GM19239 (cell line): ENCODE measurements at places on chromosomes 3 and 15.

DNA sequence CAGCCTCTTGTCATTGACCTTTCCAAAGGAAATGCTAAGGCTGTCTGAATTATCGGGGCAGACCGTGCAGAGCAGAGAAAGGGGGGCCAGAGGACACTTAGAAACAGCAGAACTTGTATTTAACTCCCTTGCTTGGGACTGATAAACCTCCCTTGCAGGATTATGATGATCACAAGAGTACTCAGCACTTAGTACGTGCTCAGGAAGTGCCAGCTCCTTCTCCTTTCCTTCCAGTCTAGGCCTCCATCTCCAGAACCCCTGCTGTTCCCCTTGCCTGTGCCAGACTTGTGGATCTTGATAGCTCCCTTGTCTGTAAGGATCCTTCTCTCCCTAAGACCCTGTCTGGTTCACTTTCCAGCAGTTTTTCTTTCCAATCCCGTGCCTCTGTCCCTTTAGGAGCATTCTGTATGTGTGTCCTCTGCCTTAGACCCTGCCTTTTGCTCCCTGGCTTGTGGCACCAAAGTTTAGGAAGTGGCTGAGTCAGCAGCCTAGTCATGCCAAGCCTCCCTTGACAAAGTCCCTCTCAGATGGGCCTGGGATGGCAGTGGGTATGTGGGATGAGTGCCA is 747 bp downstream of the SORD start:
- DNase-seq: no peak

GRCh38 chr3:196169836-196170240 is 41.4 kb downstream of the ZDHHC19 start:
- DNase-seq: no peak

- no peak for DNase-seq
Measured at GRCh38 chr15:66657185-66658020, 44.6 kb upstream of the SMAD6 start.

GRCh38 chr3:53191836-53192480 is 30.9 kb downstream of the PRKCD start:
- no peak for DNase-seq

DNA sequence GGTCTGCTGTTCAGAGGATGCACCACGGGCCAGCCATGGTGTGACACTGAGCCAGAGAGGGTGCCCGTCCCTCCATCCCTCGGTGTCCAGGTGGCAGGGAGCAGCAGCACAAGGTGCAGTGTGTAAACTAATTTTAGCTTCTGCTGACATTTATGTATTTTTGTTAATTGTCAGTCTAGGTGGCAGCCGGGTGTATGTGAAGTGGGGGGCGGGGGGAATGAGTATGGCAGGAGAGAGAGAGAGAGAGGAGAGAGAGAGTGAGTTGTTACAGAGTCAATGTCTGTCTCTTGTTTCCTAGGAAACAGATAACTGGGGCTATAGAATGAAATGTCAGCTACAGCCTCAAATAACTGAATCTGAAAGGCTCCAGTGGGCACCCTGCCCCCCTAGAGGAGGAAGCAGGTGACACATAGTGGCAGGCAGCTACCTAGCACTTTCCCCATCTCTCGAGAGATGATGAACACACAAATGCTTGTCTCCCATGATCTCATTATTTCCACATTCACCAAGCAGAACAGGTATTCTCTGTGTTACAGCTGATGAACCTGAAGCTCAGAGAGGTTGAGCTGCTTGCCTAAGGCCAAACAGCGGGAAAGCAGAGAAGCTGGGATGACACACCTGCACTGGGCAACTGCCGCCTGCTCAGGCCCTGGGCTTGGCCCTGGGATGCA is 24.7 kb downstream of the RASGRF1 start:
- no peak for DNase-seq

GRCh38 chr3:128488636-128488990 is 4.4 kb downstream of the GATA2 start:
- no peak for DNase-seq

DNA sequence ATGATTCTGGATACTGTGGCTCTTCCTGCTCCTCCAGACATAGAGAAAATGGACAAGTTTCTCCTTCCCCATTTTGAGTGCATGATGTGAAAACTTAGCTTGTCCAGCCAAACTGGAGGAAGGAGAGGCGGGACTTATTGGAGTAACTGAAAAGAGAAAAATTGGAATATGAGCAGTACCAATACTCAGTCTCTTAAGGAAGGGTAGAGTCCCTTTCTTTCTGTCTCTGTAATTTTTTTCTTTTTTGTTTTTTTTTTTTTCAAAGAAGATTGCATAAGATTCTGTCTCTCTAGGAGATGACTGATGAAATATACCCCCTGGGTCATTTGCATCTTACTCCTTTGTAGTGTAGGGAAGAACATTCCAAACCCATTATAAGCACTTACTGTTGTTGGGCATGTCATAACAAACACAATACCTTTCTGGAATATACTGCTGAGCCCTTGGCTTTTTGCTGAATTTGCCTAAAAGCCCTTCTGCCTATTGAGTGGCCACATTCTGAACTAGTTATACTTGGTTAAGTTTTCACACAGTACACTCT is 498.1 kb upstream of the TPRG1 start:
- DNase-seq: no peak

- no peak for DNase-seq
Measured at GRCh38 chr15:73637527-73637926, 4.3 kb upstream of the NPTN start.

DNA sequence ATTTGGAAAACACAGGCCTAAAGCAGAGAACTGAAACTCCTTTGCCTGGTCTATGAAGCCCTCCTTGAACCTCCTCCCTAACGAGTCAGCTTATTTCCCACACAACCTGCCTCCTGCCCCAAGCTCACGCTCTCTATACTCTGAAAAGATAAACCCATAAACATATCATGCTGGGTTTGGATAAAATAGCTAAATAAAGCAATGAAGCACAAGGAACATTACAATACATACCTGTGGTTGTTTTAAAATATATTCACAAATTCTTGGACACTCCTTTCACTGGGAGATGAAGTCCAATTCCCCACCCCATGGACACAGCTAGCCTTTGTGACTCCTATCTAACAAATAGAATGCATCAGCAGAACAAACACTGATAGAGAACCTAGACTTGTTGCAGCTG is 98.2 kb downstream of the PLCH1 start:
- DNase-seq: no peak

- DNase-seq: no peak
Measured at GRCh38 chr15:56939257-56939656, 20.8 kb downstream of the TCF12 start.

- DNase-seq: no peak
Measured at GRCh38 chr3:14561051-14561960, 21.2 kb upstream of the GRIP2 start.

DNA sequence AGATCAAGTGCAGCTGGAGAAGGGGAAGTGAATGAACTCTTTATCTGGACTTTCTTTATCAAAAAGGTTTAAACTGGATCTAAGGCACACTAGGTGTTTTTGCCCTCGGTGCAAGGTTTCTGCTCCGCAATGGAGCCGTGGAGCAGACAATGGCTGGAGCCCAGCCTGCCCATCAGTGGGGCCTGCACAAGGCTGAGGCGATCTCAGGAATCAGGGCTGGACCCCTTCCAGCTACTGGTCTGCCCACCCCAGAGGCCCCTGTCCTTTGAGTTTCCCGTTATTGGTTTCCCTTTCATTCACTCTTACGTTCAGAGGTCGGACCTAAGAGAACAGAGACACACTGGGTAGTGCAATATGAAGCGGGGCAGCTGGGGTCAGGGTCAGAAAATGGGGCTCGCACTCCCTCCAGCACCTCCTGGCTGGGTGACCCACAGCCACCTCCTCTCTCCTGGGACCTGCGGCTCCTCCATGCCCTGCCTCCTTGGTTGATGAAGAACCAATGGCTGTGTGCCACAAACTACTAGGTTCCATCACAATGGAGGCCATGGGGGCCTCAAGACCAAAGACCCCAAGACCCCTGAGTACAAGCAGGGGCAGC is 164.6 kb downstream of the CHSY1 start:
- DNase-seq: no peak

GRCh38 chr3:140224307-140224706 is 289.3 kb downstream of the CLSTN2 start:
- DNase-seq: no peak

- no peak for DNase-seq
Measured at GRCh38 chr15:50113187-50113505, 5.9 kb downstream of the ATP8B4 start.

GRCh38 chr3:37967260-37967881 is 23.2 kb upstream of the VILL start:
- DNase-seq: peak; percentile 40

DNA sequence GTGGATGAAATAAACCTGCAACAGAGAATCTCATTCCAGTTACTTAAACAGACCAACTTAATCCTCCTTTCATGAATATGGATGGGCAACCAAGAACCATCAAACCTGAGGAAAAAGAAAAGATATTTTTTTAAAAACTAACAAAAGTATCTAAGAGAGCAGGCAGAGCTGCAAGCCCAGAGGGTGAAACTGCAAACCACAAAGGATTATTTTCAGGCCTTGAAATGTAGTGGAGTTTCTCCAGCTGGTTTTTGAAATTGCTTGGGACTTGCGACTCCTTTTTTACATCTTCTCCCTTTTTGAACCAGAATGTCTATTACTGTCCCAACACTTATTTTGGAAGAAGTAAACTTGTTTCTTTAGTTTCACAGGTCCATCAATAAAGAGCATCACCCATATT is 87.4 kb downstream of the STAG1 start:
- no peak for DNase-seq

DNA sequence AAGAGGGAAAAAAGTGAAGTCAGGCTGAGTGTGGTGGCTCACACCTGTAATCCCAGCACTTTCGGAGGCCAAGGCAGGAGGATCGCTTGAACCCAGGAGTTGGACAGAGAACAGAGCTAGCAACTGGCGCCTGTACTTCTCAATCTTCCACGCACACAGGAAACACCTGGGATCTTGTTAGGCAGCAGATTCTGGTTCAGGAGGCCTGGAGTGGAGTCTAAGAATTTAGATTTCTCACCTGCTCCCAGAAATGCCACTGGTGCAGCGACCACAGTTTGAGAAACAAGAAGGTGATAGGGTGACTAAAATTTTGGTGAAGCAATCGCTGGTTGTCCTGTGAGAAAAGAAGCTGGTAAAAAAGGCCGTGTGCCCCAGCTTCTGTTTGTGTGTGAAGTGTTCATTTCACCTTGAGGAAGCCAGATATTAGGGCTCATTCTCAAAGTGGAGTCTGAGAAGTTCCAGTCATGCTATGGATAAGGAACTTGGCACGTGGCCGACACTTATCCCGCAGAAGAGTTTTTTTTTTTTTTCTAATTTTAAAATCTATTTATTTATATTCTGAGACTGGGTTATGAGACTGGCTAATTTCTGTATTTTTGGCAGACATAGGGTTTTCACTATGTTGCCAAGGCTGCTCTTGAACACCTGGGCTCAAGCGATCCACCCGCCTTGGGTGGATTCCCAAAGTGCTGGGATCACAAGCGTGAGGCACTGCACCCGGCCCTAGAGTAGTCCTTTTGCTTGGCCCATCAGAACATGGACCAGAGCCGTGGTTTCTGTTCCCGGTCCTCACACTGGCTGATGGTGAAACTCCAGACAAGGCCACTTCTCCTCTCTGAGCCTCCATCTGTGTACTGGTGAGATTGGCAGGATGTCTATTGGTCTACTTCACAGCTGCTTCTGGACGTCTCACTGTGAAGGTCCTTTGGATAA is 324.6 kb upstream of the PROK2 start:
- DNase-seq: no peak

DNA sequence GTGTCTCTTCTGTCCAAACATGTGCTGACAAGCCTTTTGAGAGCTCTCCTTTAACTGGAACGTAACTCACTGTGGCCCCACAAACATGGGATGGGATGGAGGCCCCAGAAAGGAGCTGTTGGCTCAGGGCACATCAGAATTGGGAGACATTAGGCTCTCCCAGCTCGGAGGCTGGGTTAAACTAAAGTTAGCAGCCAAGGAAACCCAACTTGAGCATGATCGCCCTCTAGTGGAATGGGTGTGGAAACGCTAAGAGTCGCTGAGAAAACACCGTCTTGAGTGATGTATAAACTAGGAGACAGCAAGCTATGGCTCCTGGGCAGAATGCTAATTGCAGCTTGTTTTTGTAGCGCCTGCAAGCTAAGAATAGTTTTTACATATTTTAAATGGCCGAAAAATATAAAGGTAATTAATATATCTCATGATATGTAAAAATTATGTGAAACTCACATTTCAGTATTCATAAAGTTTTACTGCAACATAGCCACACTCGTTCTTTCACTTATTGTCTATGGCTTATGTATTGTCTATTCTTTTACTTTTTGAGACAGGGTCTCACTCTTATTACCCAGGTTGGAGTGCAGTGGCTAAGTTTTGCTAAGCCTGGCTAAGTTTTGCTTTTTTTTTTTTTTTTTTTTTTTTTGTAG is 138.8 kb upstream of the HACD2 start:
- peak; percentile 67 for DNase-seq

GRCh38 chr15:92449476-92449875 is 55.8 kb downstream of the ST8SIA2 start:
- DNase-seq: no peak

DNA sequence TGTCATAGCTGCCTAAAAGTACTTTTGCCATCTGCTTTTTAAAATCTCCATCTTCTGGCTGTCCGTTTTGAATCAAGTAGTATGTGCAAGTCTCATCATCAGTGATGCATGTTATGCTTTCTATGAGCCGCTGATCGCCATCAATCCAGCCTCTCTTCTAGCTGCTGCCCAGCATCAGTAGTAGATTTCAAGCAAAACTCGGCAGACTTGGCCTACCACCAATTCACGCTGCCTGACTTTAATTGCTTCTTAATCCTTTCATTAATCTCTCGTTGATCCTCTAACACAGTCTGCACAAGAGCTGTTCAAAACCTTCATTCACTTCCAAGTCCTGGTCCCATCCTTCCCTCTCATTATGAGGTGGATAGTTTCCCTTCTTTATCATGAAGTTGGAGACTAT is 104.9 kb downstream of the NSUN3 start:
- DNase-seq: no peak

DNA sequence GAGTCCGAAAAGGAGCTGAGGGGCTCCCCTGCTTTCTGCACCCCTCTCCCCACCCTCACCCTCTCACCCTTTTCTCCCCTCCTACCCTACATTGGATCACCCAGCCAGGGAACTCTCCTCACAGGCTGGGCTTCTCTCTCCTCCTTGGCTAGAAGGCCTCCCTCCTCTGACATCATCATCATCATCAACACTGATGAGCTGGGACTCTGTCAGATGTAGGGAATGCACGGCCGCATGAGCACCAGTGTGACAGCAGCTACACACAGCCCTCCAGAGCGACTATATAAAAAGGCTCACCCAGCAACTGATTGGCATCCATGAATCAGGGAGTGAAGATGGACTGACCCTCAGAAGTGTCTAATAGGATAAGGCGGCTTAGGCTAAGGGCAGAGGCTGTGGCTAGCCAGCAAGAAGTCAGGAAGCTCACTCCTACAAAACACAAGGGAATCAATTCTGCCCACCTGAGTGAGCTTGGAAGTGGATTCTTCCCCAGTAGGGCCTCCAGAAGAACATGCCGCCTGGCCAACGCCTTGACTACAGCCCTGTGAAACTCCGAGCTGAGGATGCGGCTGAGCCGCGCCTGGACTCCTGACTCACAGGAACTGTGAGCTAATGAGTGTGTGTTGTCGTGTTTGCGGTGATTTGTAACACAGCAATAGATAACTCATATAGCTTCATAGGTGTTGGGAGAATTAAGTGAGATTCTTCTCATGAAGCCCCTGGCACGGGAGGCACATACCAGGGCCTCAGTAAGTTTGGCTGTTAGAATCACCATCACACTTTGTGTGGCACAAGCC is 147.6 kb downstream of the FAM43A start:
- no peak for DNase-seq

- no peak for DNase-seq
Measured at GRCh38 chr15:48466820-48467219, 135.6 kb downstream of the DUT start.
